Amniotic stem cell (primary cell): ENCODE measurements at places on chromosomes 3 and 15.

GRCh38 chr3:108477511-108478147 is 32.8 kb downstream of the MYH15 start:
- DNase-seq: no peak

GRCh38 chr3:64321747-64322146 is 96.5 kb upstream of the PRICKLE2 start:
- peak; percentile 70 for DNase-seq

- no peak for DNase-seq
These were observed 39.1 kb downstream of the KNL1 start for GRCh38 chr15:40633178-40633577.

- no peak for DNase-seq
These were observed 519.8 kb upstream of the GBE1 start for GRCh38 chr3:82281205-82281604.
